ENCODE measurements at places on chromosomes 11 and 22.

DNA sequence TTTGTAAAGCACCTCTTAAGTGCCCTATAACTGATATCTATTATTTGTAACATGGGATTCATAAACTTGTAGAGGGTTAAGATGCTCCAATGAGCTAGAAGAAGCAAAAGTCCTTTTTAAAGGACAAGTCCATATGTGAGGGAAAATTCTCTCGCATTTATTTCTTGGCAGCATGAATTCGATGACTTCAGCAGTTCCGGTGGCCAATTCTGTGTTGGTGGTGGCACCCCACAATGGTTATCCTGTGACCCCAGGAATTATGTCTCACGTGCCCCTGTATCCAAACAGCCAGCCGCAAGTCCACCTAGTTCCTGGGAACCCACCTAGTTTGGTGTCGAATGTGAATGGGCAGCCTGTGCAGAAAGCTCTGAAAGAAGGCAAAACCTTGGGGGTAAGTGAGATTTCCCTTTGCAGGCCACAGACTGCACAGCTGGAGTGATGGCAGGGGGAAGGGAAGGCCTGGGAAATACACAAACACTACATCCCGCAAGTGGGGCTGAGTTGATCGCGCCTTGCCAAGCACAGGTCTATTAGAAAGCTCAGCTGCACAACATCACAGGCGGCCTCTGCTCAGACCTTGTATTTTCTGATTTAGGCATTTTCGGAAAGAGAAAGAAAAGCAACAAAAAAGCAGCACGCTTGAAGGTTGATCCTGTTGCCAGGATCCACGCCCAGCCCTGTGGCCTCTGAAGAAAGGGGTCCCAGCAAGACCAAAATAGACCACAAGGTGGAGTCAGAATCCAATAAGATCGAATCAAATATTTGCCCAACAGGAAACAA, 1.5 kb downstream of the MS4A8 start:
- peak; percentile 10 for DNase-seq

DNA sequence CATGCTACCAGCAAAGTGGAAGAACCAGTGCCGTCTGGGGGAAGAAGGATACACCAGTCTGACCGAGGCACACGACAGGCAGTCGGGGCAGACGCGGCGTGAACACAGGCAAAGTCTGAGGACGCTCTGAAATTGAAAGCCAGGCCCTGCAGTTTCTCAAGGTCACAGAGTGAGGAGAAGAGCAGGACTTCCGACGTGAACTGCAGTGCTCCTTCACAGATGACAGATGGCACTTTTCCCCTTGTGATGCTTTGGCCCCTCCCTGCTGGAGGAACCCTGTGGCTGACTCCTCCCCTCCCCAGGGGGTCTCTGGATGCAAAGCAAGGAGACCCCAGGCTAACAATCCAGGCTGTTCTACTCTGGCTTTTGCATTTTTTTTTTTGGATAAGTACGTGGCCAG, 19.6 kb upstream of the JAM3 start:
- DNase-seq = no peak

DNA sequence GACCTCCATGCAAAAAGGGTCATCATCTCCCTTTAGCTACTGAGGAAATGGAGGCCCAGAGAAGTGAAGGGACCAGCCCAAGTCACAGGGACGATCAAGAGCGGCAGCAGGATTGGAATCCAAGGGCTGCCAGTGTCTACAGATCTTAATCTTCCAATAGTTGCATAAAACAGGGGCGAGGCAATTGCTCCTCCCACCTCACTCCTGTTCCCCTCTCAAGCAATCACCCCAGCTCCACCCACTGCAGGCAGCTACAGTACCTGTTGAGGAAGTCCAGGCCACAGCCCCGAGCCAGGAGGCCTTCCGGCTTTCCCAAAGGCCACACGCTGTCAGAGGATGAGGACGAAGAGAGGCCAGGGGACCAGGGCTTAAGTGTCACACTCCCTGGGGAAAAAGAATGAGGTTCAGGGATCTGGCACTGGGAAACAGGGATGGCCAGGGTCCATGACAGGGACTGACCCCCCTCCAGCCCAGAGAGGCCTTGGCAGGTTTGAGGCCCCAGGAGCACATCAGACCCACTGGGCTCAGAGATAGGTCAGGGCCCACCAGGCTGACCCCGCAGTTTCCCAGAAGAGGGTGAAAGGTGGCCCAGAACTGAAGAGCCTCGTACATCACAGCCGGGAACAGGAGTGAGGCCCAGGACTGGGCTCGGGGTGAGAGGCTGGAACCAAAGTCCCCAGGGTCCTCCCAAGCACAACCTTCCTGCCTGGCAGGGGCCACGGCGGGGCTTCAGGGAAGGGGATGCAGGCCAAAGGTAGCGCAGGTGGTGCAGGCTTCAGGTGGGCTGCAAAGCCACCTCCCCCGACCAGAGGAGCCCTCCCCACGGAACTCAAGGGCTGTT, 16.4 kb upstream of the MFNG start:
- DNase-seq = no peak

DNA sequence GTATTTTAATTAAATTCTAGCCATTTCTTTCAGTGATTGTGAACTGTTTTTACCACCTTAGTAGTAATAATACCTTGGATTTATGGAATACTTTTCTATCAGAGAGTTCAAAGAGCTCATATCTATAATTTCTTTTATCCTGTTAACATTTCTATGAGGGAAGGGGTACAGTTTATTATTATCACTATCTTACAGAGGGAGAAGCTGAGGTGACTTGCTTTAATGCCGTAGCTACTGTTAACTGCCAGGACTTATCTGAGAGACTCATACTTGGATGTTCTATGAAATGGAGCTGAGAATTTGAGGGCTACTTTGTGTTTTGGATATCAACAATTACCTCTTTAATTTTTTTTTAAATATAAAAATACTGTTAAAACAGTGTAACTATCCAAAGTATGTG, 3.3 kb downstream of the REXO2 start:
- no peak for DNase-seq

DNA sequence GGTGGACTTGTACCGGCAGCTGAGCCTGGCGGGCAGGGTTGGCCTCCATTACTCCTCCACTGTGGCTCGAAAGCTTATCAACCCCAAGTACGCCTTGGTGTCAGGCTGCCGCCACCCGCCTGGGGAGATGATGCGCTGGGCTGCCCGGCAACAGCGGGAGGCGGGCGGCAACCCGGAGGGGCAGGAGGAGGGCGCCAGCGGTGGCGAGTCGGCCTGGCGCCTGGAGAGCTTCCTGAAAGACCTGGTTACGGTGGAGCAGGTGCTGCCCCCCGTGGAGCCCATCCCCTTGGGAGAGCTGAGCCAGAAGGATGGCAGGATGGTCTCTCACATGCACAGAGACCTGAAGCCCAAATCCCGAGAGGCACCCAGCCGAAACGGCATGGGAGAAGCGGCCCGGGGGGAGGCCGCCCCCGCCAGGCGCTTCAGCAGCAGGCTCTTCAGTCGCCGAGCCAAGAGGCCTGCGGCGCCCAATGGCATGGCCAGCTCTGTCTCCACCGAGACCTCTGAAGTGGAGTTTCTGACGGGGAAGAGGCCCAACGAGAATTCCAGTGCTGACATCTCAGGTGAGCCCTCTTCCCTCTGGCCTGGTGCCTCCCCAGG, 26.7 kb downstream of the FAM83F start:
- DNase-seq = no peak

DNA sequence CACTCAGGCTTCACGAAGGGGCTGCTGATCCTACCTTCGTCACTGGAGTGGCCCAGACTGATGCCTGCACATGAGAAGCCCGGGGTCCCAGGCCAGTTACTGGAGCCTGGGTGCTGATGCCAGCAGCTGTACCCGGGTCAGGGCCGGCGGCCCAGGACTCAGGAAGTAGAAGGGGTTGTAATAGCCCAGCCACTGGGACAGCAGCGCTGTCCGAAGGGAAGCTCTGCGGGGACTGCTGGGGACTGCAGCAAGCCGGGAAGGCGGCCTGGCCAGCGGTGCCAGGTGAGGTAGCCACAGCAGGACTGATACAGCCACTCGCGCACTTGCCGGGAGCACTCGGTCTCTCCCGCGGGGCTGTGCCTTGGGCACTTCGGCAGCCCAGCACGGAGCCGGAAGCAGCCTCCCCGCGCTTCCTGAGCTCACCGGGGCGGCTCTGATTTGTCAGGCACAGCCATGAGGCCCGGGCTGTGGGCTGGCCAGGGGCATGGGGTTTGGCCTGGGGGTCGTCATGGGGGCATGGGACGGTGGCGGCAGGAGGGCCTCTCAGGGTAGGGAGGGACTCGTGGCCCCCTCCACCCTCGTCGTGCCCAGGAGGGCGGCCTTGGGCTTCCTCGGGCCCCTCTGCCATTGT, 13.9 kb upstream of the OR8K1 start:
- DNase-seq = no peak

- DNase-seq = no peak
Observed at GRCh38 chr11:66071381-66071801, 1.3 kb downstream of the PACS1 start.

GRCh38 chr11:131402040-131402439, 31.6 kb downstream of the NTM start:
- DNase-seq = no peak

DNA sequence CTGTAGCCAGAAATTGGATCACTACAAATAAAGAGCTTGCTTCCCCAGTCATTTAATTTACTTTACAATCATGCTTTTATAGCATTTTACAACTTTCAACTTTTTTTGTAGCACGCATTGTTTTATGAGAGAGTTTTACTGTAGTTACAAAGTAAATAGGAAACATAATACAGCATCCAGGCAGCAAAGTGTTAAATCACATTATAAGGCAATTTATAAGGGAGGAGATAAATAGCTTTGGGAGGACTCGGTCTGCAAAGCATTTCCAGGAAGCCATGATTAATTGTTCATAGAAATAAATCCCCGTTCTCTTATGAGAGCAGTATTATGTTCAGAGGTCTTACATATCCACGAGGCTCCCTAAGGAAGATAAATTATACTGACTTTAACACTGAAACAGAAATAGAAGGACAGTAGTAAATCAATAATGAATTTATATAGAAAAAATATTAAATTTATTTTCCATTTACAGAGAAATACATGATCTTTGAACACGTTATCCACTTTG, 792.6 kb upstream of the RAG2 start:
- no peak for DNase-seq

- DNase-seq = peak; percentile 38
Observed at GRCh38 chr11:8832571-8833260, 78.3 kb upstream of the AKIP1 start.

DNA sequence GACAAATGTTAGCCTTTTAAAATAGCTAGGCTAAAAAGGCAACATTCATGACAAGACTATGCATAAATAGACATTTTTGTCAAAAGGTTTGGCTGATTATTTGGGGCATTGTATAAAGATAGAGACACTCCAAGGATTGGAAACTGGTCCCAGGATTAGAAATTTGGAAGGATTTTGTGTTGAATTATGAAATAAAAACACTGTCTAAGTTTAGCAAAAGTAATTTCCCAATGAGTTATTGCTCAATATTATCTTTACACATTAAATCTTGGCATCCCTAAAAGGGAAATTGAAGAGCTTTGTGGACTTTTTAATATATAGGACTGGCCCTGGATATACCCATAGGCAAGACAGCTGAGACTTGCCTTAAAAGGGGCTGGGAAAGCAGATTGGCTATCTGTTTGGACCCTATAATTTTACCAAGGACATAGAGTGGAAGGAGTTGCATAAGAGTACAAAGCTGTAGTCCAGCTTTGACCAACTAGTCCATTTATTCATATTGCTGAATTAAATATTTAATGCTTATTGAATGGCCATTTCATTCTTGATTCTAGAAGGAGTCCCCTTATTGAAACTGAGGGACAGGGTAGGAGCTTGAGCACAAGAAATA, 382.7 kb downstream of the METTL15 start:
- no peak for DNase-seq

- no peak for DNase-seq
Observed at GRCh38 chr22:45568213-45568612, 65.5 kb downstream of the FBLN1 start.

GRCh38 chr11:96043291-96043690, 119.4 kb upstream of the MTMR2 start:
- no peak for DNase-seq

GRCh38 chr11:64235437-64236161, 1.2 kb downstream of the VEGFB start:
- no peak for DNase-seq

DNA sequence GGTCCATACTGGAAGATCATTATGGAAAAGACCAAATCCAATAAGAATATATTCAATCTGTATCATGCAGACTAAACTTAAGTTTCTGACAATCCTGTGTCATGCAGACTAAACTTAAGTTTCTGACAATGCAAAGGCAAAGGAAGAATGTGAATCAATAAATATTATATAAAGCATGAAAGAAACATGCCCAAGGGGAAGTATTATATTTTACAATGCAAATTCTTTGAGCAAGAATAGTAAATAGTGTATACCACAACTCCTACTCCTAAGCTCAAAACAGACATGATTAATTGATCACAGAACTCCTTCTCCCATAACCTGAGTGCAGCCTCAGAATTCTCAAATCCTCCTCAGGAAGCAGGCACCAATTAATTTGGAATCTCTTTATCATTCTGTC, 71.3 kb upstream of the BDNF start:
- no peak for DNase-seq

- DNase-seq = no peak
Observed at GRCh38 chr11:42237701-42238235, 778.3 kb upstream of the LRRC4C start.

- peak; percentile 71 for DNase-seq
Observed at GRCh38 chr11:11170352-11171084, 182.5 kb downstream of the CSNK2A3 start.

GRCh38 chr11:75182664-75183063, 31.8 kb downstream of the SLCO2B1 start:
- no peak for DNase-seq

DNA sequence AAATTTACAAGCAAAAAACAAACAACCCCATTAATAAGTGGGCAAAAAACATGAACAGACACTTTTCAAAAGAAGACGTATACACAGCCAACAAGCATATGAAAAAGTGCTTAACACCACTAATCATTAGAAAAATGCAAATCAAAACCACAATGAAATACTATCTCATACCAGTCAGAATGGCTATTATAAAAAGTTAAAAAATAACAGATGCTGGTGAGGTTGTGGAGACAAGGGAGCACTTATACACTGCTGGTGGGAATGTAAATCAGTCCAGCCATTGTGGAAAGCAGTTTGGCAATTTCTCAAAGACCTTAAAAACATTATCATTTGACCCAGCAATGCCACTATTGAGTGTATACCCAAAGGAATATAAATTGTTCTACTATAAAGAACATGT, 72.3 kb downstream of the BBOX1 start:
- DNase-seq = no peak

DNA sequence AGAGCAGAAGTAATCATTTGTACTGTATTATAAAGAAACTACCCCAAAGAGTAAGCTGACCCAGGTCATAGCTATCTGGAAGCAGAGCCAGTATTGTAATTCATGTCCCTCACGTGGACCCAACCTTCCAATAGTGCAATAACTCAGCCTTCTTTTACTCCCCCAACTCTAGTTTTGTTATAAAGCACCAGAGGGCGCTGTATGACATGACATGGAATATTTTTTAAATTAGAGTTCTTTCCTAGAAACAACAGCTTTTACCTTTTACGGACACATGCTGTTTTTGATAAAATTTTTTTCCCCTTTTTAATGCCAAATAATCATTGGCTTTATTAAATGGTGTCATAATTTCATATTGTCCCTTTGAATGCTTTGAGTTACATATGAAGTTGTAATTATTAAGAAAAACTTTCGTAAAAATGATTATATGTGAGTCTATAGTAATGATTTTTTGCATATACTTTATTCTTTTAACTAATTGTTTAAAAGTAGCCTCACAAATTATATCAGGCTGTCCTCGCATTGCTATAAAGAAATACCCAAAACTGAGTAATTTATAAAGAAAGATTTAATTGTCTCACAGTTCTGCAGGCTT, 76.9 kb downstream of the DKK3 start:
- peak; percentile 53 for DNase-seq

Measured in MM.1S (cell line).